ENCODE measurements at places on chromosomes 3 and 15. TPM values are rescaled to one million over a fixed set of nuclear protein-coding genes. Genes with fewer than 3 reads are reported as not detected.

The CPLX3 gene
- 25.8 TPM for total RNA-seq

The SCN5A gene
- 202 TPM for total RNA-seq

The FBXO40 gene
- total RNA-seq: 228 TPM

The VGLL4 gene
- 53.2 TPM for total RNA-seq

The ROPN1B gene
- total RNA-seq: 3.6 TPM

The CHRNA7 gene
- 1.9 TPM for total RNA-seq

The TJP1 gene
- total RNA-seq: 120 TPM

The TFRC gene
- total RNA-seq: 94.1 TPM

The SLC4A7 gene
- total RNA-seq: 17.7 TPM

The CHD2 gene
- total RNA-seq: 62.7 TPM

The TRH gene
- not detected for total RNA-seq

The KCNMB2 gene
- total RNA-seq: 4.5 TPM

The CPNE9 gene
- 0.15 TPM for total RNA-seq

The PGBD4 gene
- total RNA-seq: 2.2 TPM

The ANKRD34C gene
- not detected for total RNA-seq

The PAK6 gene
- 9.2 TPM for total RNA-seq

The GOLGA6L7 gene
- total RNA-seq: not detected

The KNSTRN gene
- 9.5 TPM for total RNA-seq

The SPINT1 gene
- total RNA-seq: 0.46 TPM

The PEX5L gene
- total RNA-seq: 0.58 TPM
